ENCODE measurements at places on chromosomes 4 and X. TPM values are rescaled to one million over a fixed set of nuclear protein-coding genes. Genes with fewer than 3 reads are reported as not detected.

- H3K36me3 ChIP-seq, result no peaks in the 10 kb centered on the region
- H3K4me1 ChIP-seq, result peaks cover 6% of the 10 kb centered on the region
- H3K4me3 ChIP-seq, result no peak overlapping the region
- H3K27ac ChIP-seq, result no peak overlapping the region
These were observed 35.1 kb downstream of the FBXO8 start for GRCh38 chr4:174248407-174248806.

- peaks cover 15% of the 10 kb centered on the region for H3K4me1 ChIP-seq
- H3K36me3 ChIP-seq, result no peaks in the 10 kb centered on the region
- DNase-seq, result peak; percentile 82
- H3K27me3 ChIP-seq, result no peaks in the 10 kb centered on the region
These were observed 30.4 kb downstream of the CFAP299 start for GRCh38 chr4:80365928-80366327.

- no peaks in the 10 kb centered on the region for H3K36me3 ChIP-seq
- H3K4me1 ChIP-seq, result no peaks in the 10 kb centered on the region
- H3K27me3 ChIP-seq, result no peaks in the 10 kb centered on the region
- peak; percentile 45 for DNase-seq
These were observed 115.9 kb downstream of the MAGEC2 start for GRCh38 chrX:142089193-142089592.

- DNase-seq, result peak; percentile 33
- peaks cover 8% of the 10 kb centered on the region for H3K4me1 ChIP-seq
- H3K36me3 ChIP-seq, result no peaks in the 10 kb centered on the region
- no peak overlapping the region for H3K4me3 ChIP-seq
These were observed 12.3 kb upstream of the SYTL5 start for GRCh38 chrX:37993837-37994619.

DNA sequence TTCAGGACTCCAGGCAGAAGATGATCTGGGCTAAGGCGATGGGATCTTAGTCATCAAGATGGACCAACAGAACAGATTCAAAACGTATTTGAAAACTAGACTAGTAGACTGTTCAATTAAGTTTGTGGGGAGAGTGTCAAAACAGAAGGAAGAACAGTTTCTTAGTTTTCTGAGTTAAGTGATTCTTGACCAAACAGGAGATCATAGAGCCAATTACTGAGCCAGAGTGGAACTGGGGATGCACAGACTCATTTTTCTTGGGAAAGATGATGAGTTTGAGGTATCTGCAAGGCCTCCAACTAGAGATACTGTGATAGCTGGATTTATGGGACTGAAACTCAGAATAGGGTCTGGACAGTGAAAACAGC is 119.5 kb downstream of the REELD1 start:
- H3K27me3 ChIP-seq, result no peaks in the 10 kb centered on the region
- DNase-seq, result no peak
- H3K36me3 ChIP-seq, result no peaks in the 10 kb centered on the region
- H3K4me3 ChIP-seq, result no peak overlapping the region
- 0 out of 2 replicates have a peak overlapping the region, but pooled peaks have one; percentile 8 for H3K27ac ChIP-seq
- H3K4me1 ChIP-seq, result peaks cover 65% of the 10 kb centered on the region

GRCh38 chr4:140659943-140660700 is 91.4 kb upstream of the UCP1 start:
- H3K36me3 ChIP-seq, result no peaks in the 10 kb centered on the region
- peaks cover 7% of the 10 kb centered on the region for H3K4me1 ChIP-seq
- DNase-seq, result no peak
- no peaks in the 10 kb centered on the region for H3K27me3 ChIP-seq

GRCh38 chrX:94831364-94831763 is 1157.4 kb downstream of the FAM133A start:
- no peaks in the 10 kb centered on the region for H3K27me3 ChIP-seq
- no peak overlapping the region for H3K4me3 ChIP-seq
- DNase-seq, result peak; percentile 35

- no peaks in the 10 kb centered on the region for H3K27me3 ChIP-seq
- DNase-seq, result no peak
- no peak overlapping the region for H3K4me3 ChIP-seq
- peaks cover 14% of the 10 kb centered on the region for H3K4me1 ChIP-seq
- H3K36me3 ChIP-seq, result no peaks in the 10 kb centered on the region
- H3K27ac ChIP-seq, result no peak overlapping the region
These were observed 2.7 kb downstream of the ALAS2 start for GRCh38 chrX:55028040-55028439.

- no peak overlapping the region for H3K4me3 ChIP-seq
- peak; percentile 40 for DNase-seq
- H3K4me1 ChIP-seq, result no peaks in the 10 kb centered on the region
- H3K36me3 ChIP-seq, result no peaks in the 10 kb centered on the region
- no peak overlapping the region for H3K27ac ChIP-seq
- H3K27me3 ChIP-seq, result peaks cover 50% of the 10 kb centered on the region
These were observed 338.9 kb upstream of the FAM241A start for GRCh38 chr4:111806331-111806730.

GRCh38 chr4:4750187-4750586 is 109.3 kb upstream of the MSX1 start:
- H3K4me1 ChIP-seq, result peaks cover 10% of the 10 kb centered on the region
- DNase-seq, result no peak
- H3K4me3 ChIP-seq, result no peak overlapping the region
- H3K27ac ChIP-seq, result no peak overlapping the region
- no peaks in the 10 kb centered on the region for H3K27me3 ChIP-seq

GRCh38 chr4:37908488-37909331 is 17.8 kb downstream of the TBC1D1 start:
- no peaks in the 10 kb centered on the region for H3K4me1 ChIP-seq
- peak; percentile 25 for DNase-seq
- H3K36me3 ChIP-seq, result no peaks in the 10 kb centered on the region

GRCh38 chr4:150139297-150139865 is 61.1 kb downstream of the DCLK2 start:
- no peak for DNase-seq
- H3K27ac ChIP-seq, result no peak overlapping the region
- H3K27me3 ChIP-seq, result no peaks in the 10 kb centered on the region

DNA sequence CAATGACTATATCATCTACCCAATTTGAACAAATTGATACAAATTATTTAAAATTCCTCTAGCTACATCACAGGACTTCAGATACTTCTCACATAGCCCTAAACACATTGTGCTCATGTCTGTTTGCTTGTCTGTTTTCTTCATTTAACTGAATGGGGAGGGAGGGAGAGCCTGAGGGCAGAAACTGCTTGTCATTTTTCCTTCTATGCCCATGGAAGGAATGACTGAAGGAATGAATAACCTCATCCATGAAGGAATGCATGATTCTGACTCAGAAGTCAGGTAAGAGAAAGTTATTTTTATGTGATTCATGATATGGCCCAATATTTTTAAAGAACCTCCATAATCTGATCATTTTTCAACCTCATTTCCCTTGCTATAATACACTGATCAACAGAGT is 418.0 kb upstream of the PITX2 start:
- no peak for DNase-seq
- H3K4me3 ChIP-seq, result no peak overlapping the region
- no peaks in the 10 kb centered on the region for H3K4me1 ChIP-seq
- no peaks in the 10 kb centered on the region for H3K36me3 ChIP-seq
- H3K27ac ChIP-seq, result no peak overlapping the region
- 0 out of 2 replicates have a peak, but pooled peaks cover 26% of the 10 kb centered on the region for H3K27me3 ChIP-seq

- no peak for DNase-seq
- H3K27ac ChIP-seq, result no peak overlapping the region
- no peak overlapping the region for H3K4me3 ChIP-seq
- no peaks in the 10 kb centered on the region for H3K36me3 ChIP-seq
These were observed 534.7 kb downstream of the KCNIP4 start for GRCh38 chr4:21413807-21414370.

- no peaks in the 10 kb centered on the region for H3K36me3 ChIP-seq
- H3K27me3 ChIP-seq, result no peaks in the 10 kb centered on the region
- H3K4me1 ChIP-seq, result no peaks in the 10 kb centered on the region
- H3K27ac ChIP-seq, result no peak overlapping the region
- no peak overlapping the region for H3K4me3 ChIP-seq
These were observed 2618.1 kb downstream of the ARAP2 start for GRCh38 chr4:33626221-33626620.

- no peak for DNase-seq
- no peak overlapping the region for H3K27ac ChIP-seq
- no peaks in the 10 kb centered on the region for H3K27me3 ChIP-seq
- H3K4me3 ChIP-seq, result no peak overlapping the region
These were observed 88.1 kb downstream of the GBA3 start for GRCh38 chr4:22780797-22781196.

GRCh38 chr4:119110121-119110520 is 25.5 kb upstream of the MYOZ2 start:
- no peak overlapping the region for H3K4me3 ChIP-seq
- H3K27ac ChIP-seq, result no peak overlapping the region

DNA sequence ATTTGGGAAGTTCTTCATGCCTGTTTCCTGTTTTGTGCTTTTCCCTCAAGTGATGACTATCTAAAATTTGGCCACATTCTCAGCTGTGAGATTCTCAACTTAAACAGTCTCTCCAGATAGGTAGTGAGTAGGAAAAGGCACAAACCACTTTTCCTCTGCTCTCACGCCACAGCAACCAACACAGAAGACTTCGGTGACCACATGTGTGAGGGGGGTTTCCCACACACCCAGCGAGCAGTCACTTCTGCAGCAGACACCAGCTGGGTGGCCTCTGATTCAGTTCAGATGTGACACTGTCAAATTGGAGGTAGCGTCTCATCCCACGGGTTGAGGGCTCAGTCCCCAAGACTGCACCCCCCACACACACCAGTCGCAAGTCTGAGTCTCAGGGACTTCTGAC is 25.1 kb upstream of the CLDN34 start:
- no peak for DNase-seq
- no peak overlapping the region for H3K4me3 ChIP-seq

- H3K4me3 ChIP-seq, result no peak overlapping the region
- H3K36me3 ChIP-seq, result no peaks in the 10 kb centered on the region
- DNase-seq, result no peak
- H3K4me1 ChIP-seq, result no peaks in the 10 kb centered on the region
- no peak overlapping the region for H3K27ac ChIP-seq
These were observed 252.9 kb downstream of the CRLF2 start for GRCh38 chrX:959595-959994.

DNA sequence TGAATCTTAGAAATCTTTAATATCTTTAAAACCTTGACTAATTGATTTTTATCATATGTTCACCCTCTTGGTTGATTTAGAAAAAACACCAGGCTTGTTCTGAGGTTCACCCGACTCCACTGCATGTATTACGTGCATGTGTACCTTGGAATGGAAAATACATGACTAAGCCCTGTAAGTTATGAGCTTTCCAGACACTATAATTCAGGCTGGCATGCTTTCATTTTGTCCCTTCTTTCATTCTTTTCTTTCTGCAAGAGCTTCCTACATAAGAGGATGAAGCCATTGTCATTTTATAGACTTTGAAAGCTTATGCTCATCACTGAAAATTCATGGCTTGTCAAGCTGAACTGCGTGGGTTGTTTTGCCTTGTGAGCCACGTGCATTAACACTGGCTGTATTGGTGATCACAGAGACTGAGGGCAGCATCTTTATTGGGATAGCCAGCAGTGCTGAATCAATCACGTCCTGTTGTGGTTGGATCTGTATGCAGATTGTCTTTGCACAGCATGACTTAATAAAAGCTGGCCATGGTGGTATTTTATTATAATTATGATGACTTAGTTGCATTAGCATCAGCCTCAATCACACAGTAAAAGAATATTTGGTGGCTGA is 141.9 kb downstream of the SLIT2 start:
- H3K4me3 ChIP-seq, result no peak overlapping the region
- no peak overlapping the region for H3K27ac ChIP-seq
- no peaks in the 10 kb centered on the region for H3K36me3 ChIP-seq
- H3K27me3 ChIP-seq, result no peaks in the 10 kb centered on the region
- H3K4me1 ChIP-seq, result no peaks in the 10 kb centered on the region
- DNase-seq, result no peak

- no peaks in the 10 kb centered on the region for H3K36me3 ChIP-seq
- H3K27ac ChIP-seq, result no peak overlapping the region
- no peak for DNase-seq
These were observed 56.5 kb upstream of the PGM2 start for GRCh38 chr4:37770016-37770415.

DNA sequence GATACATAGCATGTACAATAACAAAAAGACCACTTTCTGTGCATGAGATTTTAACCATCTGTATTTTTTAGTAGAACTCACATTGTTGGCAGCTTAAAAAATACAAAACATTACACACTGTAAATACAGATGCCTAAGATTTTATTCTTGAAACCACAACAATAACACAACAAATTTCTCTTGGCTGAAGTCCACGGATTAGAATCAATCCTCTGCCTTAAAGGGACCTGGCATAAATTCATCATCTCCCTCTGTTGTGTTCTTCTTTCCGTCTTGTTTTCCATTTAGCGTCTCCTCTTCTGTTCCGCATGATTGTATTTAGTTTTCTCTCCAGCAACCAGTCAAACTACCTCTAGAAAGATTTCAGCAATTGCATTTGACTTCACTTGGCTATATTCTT is 231.0 kb downstream of the SPOCK3 start:
- H3K4me1 ChIP-seq, result peaks cover 23% of the 10 kb centered on the region
- H3K4me3 ChIP-seq, result no peak overlapping the region
- H3K36me3 ChIP-seq, result no peaks in the 10 kb centered on the region
- DNase-seq, result peak; percentile 12

GRCh38 chr4:170398218-170398617 is 308.5 kb upstream of the AADAT start:
- DNase-seq, result peak; percentile 22
- H3K4me3 ChIP-seq, result no peak overlapping the region
- no peaks in the 10 kb centered on the region for H3K36me3 ChIP-seq

DNA sequence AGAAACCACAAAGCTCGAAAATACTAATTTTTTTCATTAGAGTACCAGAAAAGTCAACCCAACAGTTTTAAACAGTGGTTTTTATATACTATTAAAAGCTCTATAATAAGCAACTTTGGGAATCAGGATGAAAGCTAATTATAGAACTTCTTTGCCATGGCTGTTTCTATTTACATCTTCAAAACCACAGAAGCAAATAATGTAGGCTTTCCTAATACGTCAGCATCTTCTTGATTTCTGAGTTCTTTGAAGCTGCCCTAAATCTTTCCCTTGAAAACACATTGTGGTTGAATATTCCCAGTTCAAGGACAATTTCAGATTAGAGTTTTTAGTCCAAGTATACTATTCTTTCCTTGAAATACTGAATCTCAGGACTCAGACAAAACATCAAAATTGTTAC is 460.2 kb upstream of the FAT1 start:
- peaks cover 4% of the 10 kb centered on the region for H3K4me1 ChIP-seq
- no peaks in the 10 kb centered on the region for H3K27me3 ChIP-seq
- H3K4me3 ChIP-seq, result no peak overlapping the region
- H3K27ac ChIP-seq, result no peak overlapping the region

Gene C4orf51
- total RNA-seq, result not detected

Gene CTAG2
- total RNA-seq, result not detected

Gene CFAP47
- not detected for total RNA-seq

Gene LRP2BP
- total RNA-seq, result 0.44 TPM

Gene SLC7A11
- total RNA-seq, result 13.3 TPM

Gene NEUROG2
- total RNA-seq, result not detected

Gene SLC6A14
- total RNA-seq, result not detected

Gene EPHA5
- total RNA-seq, result 2.2 TPM

Gene CBR4
- 12.6 TPM for total RNA-seq

Gene GRSF1
- 103 TPM for total RNA-seq

Gene SCML2
- 4.8 TPM for total RNA-seq

Gene DMRTC1
- total RNA-seq, result not detected

Gene IDH3G
- 104 TPM for total RNA-seq

Gene AR
- not detected for total RNA-seq

Gene CACNA1F
- not detected for total RNA-seq

Gene UGT2B11
- total RNA-seq, result not detected
